ENCODE measurements at places on chromosomes 11 and 22.

GRCh38 chr22:46764779-46765485, 2.5 kb downstream of the TBC1D22A start:
- DNase-seq: no peak

DNA sequence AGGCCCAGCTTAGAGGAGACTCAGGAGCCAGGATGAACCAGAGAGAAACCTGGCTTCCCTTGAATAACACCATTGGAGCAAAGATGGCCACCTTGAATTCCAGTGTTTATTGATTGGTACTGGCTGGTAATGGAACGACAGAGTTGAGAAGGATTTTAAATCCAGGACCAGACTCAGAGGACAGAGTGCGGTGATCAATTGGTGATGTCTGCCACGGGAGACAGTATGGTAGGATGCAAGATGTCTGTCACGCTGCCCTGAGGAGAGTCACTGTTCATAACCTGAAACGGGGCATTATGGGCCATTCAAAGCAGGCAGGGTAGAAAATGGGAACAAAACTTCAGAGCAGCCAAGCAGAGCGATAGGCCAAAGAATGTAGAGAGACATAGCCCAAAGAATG, 55.4 kb upstream of the ISX start:
- no peak for DNase-seq

DNA sequence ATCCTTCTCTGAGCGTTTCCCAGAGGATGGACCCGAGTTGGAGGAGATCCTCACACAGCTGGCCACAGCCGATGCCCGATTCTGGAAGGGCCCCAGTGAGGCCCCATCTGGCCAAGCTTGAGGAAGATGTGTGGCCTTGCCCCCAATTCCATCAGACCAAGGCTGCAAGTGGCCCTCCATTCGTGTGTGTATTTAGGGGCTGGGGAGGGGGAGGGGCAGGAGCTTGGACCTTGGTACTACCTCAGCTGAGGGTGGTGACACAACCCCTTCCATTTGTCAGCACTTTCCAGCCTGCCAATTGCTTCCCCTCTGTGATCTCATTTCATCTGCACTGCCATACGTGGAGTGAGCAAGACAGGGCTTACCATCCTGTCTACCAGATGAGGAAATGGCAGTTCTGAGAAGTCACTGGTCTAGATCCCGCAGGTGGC, 1.3 kb upstream of the BBS1 start:
- no peak for DNase-seq

- DNase-seq: no peak
Observed at GRCh38 chr11:18066626-18067025, 20.6 kb upstream of the TPH1 start.

GRCh38 chr22:21455334-21456089, 11.7 kb upstream of the TMEM191C start:
- DNase-seq: no peak

DNA sequence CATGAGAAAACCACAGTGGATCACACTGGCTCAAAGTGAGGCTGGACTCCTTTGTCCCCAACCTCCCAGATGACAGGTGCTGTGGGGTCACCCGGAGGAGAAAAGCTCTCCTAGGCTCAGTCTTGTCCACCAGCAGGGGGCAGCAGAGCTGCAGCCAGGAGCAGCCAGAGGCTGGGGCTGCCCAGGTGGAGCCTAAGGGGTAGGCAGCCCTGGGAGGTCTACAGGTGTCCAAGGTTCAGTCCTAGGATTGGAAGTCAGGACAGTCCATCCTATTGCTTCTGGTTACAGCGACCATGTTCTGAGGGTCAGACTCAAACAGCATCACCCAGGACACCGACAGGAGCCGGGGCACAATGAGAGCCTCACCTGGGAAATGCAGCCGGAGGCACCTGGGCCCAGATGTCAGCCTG, 77.6 kb upstream of the IGLL5 start:
- DNase-seq: peak; percentile 93

- DNase-seq: peak; percentile 87
Observed at GRCh38 chr22:18078329-18079041, 695 bp downstream of the PEX26 start.

DNA sequence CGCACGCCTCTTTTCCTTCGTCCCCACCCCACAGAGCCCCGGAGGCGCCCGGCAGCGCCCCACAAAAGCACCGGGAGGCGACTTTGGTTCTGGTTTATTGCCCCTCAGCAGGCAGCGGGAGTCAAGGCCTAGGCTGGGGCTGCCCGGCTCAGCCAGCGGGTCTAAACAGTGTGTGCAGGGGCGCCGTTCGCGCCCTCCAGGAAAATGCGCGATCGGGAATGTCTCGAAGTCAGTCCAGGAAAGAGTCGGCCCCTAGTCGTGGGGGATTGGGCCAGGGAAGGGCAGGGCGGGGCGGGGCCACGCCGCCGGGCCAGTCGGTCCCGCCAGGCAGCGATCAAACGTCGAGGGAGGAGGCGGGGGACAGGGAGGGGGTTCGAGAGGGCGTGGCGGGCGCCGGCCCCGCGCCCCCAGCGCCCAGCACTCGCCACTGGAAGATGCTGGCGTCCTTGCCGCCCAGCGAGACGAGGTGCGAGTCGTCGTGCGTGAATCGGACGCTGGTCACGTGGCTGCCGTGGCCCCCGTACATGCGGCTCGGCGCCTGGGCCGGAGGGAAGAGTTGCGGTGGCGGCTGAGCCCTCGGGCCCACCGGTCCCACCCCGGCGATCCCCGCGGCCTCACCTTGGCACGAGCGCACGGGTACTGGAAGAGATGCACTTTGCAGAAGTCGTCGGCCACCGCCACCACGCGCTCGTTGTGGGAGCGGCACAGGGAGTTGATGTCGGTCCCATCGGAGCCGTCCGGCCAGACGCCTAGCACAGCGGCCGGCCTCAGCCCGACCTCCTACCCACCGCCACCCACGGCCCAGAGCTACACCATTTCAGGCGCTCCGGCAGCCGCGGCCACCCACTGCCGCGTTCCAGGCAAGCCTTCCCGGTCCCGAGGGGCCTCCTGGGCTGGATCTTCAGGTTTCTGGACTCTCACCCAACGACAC, 741 bp upstream of the MTA2 start:
- peak; percentile 39 for DNase-seq

GRCh38 chr11:133978794-133979193, 22.0 kb upstream of the IGSF9B start:
- no peak for DNase-seq

- no peak for DNase-seq
Observed at GRCh38 chr11:5277807-5278382, 8.2 kb upstream of the HBE1 start.

- no peak for DNase-seq
Observed at GRCh38 chr11:46299451-46299961, 22.0 kb downstream of the CREB3L1 start.

- no peak for DNase-seq
Observed at GRCh38 chr22:48393041-48393370, 1434.7 kb downstream of the BRD1 start.

- DNase-seq: peak; percentile 89
Observed at GRCh38 chr11:123511037-123511870, 81.2 kb downstream of the GRAMD1B start.

- no peak for DNase-seq
Observed at GRCh38 chr11:102487214-102487613, 34.6 kb upstream of the TMEM123 start.

DNA sequence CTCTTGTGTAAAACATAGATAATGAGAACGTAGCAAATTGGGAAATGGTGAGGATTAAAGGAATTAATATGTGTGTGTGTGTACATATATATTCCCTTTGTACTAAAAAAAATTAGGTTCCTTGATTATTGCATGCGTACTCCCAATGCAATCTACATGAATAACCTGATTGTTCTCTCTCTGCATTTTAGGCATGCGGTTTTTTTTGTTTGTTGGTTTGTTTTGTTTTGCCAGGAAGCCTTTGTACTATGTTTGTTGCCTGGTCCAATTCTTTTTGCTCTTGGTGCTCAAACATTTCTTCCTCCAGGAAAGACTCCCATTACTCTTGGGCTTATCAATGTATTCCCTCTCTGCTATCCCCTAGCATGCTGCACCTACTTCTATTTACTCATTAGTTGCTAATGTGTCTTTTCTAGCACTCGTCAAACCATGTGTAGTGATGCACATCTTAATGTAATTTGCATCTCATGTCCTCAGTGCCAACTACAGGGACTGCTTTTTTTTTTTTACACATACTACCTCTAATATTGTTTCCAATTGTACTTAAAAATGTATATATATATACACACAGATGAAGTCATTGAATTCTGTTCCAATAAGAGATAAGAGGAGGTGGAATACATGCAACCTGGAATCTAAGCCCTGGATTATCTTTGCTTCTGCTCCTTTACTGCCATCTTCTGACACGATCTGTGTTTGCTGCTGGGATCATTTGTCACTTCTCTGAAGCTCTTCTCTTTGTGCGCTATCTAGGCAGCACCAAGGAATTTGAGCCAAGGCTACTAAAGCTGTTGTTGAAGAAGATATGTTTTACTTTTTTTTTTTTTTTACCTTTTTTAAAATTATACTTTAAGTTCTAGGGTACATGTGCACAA, 197.2 kb upstream of the ANO3 start:
- DNase-seq: peak; percentile 80

DNA sequence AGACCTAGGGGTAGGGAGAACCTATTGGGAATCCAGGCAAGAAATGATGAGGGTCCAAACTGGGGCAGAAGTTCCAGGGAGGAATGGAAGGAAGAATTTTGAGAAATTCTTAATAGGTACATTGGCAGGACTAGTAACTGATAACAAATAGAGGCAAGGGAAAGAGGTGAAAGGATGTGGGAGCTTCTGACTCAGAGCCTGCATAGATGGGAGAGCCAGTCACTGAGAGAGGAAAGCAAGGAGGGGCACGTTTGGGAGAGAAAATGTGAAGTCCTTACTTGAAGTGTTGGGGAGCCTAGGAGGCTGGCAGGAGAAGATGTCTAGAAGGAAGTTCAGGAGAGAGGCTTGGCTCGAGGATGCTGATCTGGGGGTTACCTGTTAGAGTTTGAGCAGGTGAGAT, 104.6 kb upstream of the NCAM1 start:
- no peak for DNase-seq

GRCh38 chr11:36672815-36673450, 74.9 kb upstream of the RAG2 start:
- DNase-seq: peak; percentile 77

DNA sequence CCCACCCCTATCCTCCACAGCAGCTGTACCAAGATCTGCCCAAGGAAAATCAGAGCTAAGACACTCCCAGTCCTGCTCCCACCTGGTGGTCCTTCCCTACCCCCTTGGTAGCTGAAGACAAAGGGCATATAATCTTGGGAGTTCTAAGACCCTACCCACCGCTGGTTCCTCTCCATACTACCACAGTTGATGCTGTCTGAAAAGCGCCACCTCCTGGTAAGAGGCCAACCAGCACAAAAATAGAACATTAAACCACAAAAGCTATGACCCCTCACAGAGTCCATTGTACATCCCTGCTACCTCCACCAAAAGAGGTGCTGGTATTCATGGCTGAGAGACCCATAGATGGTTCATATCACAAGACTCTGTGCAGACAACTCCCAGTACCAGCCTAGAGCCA, 161.5 kb upstream of the ARHGAP42 start:
- DNase-seq: peak; percentile 58

- DNase-seq: peak; percentile 55
Observed at GRCh38 chr22:17943533-17944249, 80.7 kb downstream of the MICAL3 start.

- DNase-seq: peak; percentile 52
Observed at GRCh38 chr11:132028380-132029240, 658.2 kb downstream of the NTM start.

GRCh38 chr11:2071748-2072385, 67.3 kb downstream of the IGF2 start:
- DNase-seq: no peak
